ENCODE measurements at places on chromosomes 4 and X. TPM values are rescaled to one million over a fixed set of nuclear protein-coding genes. Genes with fewer than 3 reads are reported as not detected.
A peak's percentile ranks its signal among the peaks of the same experiment; 100 is the strongest.

Gene NPNT
- total RNA-seq, result 630 TPM

Gene POU3F4
- not detected for total RNA-seq

GRCh38 chrX:110015915-110016314 lies 13.0 kb downstream of the TMEM164 start:
- DNase-seq, result no peak
- H3K4me3 ChIP-seq, result no peak overlapping the region
- H3K4me1 ChIP-seq, result peaks cover 23% of the 10 kb centered on the region
- no peaks in the 10 kb centered on the region for H3K27me3 ChIP-seq

DNA sequence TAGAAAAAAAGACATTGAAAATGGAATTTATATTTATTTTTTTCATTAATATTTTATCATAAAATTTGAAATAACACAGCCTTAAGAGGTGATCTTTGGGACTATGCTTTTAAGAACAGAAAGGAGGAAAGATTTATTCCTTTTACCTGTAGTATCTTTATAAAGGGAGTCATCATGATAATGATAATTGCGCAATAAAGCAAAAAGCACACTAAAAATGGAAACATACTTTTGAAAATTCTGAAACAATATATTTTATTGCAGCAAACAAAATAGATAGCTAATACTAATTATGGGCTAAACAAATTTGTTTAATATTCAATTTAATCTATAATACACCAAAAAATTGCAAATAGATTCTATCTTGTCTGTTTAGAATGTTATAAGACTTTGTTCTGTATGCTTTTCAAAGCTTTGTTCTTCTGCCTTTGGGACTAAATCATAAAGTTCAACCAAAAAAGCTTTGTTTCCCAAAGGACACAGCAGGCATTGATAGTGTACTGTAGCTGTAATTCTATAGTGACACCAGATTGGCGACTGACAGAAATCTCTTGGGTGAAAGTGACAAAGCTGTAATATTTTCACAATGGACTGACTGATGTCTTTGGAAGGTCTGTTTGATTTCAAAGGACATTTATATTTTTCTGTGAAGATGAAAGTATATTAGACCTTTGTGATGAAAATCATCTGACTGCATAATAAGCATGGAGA lies 2156.6 kb upstream of the TENM3 start:
- DNase-seq, result no peak
- no peaks in the 10 kb centered on the region for H3K4me1 ChIP-seq
- H3K27ac ChIP-seq, result no peak overlapping the region
- no peaks in the 10 kb centered on the region for H3K27me3 ChIP-seq

Gene C4orf54
- total RNA-seq, result not detected

- no peaks in the 10 kb centered on the region for H3K27me3 ChIP-seq
- no peak overlapping the region for H3K4me3 ChIP-seq
- no peak overlapping the region for H3K27ac ChIP-seq
These were observed 17.4 kb upstream of the RAB40A start for GRCh38 chrX:103536732-103537131.

Gene DDX53
- not detected for total RNA-seq

Gene ADH4
- total RNA-seq, result 1.8 TPM

Gene SYTL5
- total RNA-seq, result 0.10 TPM

- peak; percentile 38 for DNase-seq
- no peak overlapping the region for H3K27ac ChIP-seq
- H3K36me3 ChIP-seq, result no peaks in the 10 kb centered on the region
- H3K27me3 ChIP-seq, result no peaks in the 10 kb centered on the region
- no peak overlapping the region for H3K4me3 ChIP-seq
- peaks cover 3% of the 10 kb centered on the region for H3K4me1 ChIP-seq
These were observed 121.4 kb downstream of the NHS start for GRCh38 chrX:17496407-17496806.

DNA sequence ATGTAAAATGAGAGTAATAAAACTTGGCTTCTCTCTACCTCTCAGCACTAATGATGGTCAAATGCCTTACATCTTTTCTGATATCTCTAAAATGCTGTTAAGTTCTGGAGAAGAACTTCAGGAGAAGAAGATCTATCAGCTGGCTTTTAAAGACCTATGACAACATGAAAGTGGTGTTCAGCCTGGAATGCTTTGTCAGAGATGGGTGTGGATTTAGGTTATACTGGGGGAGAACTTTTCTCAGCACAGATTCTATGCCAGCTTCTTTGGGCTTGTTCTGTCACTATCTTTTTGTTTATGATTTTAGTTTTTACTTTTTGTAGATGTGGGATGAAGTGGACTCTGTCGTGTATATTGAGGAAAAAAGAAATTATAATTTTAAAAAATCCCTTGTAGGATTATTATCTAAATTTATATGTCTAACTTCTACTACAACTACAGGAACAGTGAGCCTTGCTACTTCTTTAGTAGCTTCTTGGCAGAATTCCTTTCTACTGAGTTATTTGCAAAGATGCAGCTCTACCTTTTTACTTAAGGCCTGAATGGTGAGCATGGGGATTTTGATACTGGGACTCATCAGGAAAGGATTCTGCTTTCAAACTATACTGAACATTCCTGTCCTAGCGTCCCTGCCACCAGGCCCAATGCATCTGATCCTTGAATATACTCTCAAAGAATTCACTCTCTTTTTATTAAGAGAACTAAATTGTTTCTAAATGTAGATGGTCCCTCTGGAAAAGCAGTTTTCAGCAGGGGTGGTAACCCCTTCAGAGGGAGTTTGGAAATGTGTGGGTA lies 19.6 kb downstream of the CYP2U1 start:
- no peaks in the 10 kb centered on the region for H3K36me3 ChIP-seq
- no peak overlapping the region for H3K27ac ChIP-seq
- no peak for DNase-seq
- H3K27me3 ChIP-seq, result no peaks in the 10 kb centered on the region
- H3K4me3 ChIP-seq, result no peak overlapping the region
- H3K4me1 ChIP-seq, result no peaks in the 10 kb centered on the region

- H3K27ac ChIP-seq, result no peak overlapping the region
- no peak overlapping the region for H3K4me3 ChIP-seq
- no peaks in the 10 kb centered on the region for H3K4me1 ChIP-seq
- H3K27me3 ChIP-seq, result no peaks in the 10 kb centered on the region
These were observed 1212.2 kb upstream of the TENM3 start for GRCh38 chr4:181030961-181031360.

Gene XK
- 1.4 TPM for total RNA-seq

Gene MAOB
- total RNA-seq, result 9.5 TPM

GRCh38 chr4:32697281-32697814 lies 1977.2 kb downstream of the PCDH7 start:
- no peaks in the 10 kb centered on the region for H3K27me3 ChIP-seq
- H3K27ac ChIP-seq, result no peak overlapping the region
- no peaks in the 10 kb centered on the region for H3K36me3 ChIP-seq
- no peaks in the 10 kb centered on the region for H3K4me1 ChIP-seq

DNA sequence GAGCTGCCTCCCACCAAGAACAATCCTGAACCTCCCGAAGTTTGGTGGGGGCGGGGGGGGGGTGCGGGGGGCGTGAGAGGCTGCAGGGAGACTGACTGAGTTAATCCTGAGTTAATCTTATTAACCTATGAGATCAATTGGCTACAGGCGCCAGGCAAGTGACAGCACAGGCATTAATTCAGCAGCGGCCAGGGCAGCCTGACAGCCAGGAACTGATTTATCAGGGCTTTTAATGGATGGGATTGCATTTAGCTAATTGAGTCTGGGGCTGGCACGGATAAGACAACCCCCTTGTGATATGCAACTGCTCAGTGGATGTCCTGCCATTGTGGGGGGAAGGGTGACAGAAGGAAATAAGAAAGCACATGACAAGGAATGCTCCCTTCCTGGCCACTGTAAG lies 16.3 kb downstream of the RTL5 start:
- H3K27ac ChIP-seq, result no peak overlapping the region
- DNase-seq, result no peak
- H3K4me1 ChIP-seq, result no peaks in the 10 kb centered on the region

DNA sequence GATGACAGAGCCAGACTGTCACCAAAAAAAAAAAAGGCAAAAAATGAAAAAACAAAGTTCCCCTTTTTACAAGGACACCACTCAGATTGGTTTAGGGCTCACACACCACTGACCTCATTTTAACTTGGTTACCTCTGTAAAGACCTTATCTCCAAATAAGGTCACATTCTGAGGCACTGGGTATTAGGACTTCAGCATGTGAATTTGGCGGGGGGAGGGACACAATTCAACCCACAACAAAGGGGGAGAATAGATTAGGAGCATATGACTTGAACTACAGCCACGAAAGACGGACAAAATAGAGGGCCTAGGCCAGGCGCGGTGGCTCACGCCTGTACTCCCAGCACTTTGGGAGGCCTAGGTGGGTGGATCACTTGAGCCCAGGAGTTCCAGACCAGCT lies 31.0 kb upstream of the ARAF start:
- H3K4me1 ChIP-seq, result no peaks in the 10 kb centered on the region
- DNase-seq, result no peak
- no peak overlapping the region for H3K4me3 ChIP-seq
- H3K27me3 ChIP-seq, result no peaks in the 10 kb centered on the region

DNA sequence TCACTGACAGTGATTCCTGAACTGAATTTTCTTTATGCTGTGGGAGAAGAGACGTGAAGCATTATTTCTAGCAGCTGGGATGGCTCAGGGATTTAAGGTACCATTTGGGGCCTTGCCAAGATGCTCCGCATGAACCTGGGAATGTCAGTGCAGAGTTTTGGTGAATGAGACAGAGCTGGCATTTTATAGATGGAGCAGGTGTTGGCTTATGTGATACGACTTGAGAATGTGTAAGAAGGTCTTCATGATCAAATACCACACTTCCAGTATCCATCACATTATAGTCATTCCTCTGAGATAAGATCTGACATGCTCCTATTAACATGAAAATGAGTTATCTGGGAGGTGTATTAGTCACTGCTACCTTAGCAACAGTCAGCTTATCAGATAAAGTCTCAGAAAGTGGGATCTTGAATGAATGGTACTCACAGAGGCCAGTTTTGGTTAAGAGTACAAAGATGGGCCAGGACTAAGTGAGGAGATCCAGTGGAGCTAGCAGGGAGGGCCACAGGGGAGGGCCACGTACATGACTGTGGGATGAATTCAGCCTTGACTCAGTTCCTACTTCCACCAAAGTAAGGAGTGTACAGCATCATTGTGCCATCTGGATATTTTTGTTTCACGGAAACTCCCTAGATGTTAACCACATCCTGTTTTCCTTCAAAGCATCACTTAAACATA lies 116.7 kb downstream of the SPCS3 start:
- H3K4me3 ChIP-seq, result no peak overlapping the region
- no peak overlapping the region for H3K27ac ChIP-seq
- no peak for DNase-seq
- H3K27me3 ChIP-seq, result no peaks in the 10 kb centered on the region
- peaks cover 12% of the 10 kb centered on the region for H3K4me1 ChIP-seq
- H3K36me3 ChIP-seq, result no peaks in the 10 kb centered on the region

Gene TKTL2
- 0.13 TPM for total RNA-seq

DNA sequence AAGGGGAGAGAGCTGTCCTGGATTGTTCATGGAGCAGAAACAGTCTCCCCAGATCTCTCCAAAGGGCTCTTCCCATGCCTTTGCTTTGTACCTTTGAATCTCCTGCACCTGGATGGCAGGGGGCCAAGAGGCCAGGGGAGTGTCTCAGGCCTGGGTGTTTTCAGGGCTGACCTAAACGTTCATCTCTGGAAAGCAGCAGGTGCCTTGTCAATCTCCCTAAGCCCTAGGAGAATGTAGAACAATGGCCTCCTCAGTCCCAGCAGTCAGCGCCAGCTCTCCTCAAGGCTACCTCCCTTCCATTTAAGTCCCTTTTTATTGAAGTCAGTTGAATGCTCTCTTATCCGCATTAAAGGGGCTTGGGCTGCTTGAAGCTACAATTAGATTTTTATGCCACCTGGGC lies 31.2 kb upstream of the NSUN7 start:
- H3K4me3 ChIP-seq, result no peak overlapping the region
- peak; percentile 79 for DNase-seq
- H3K27ac ChIP-seq, result peak overlapping the region; percentile 76
- H3K4me1 ChIP-seq, result peaks cover 13% of the 10 kb centered on the region
- no peaks in the 10 kb centered on the region for H3K36me3 ChIP-seq

GRCh38 chr4:189187531-189188052 lies 753.1 kb upstream of the FRG1 start:
- H3K27ac ChIP-seq, result no peak overlapping the region
- no peak overlapping the region for H3K4me3 ChIP-seq
- H3K27me3 ChIP-seq, result no peaks in the 10 kb centered on the region
- DNase-seq, result no peak
- H3K4me1 ChIP-seq, result no peaks in the 10 kb centered on the region
- no peaks in the 10 kb centered on the region for H3K36me3 ChIP-seq

Gene SPANXN4
- not detected for total RNA-seq

GRCh38 chr4:151653548-151653918 lies 107.3 kb downstream of the GATB start:
- no peak overlapping the region for H3K4me3 ChIP-seq
- no peak overlapping the region for H3K27ac ChIP-seq
- no peaks in the 10 kb centered on the region for H3K27me3 ChIP-seq
- DNase-seq, result no peak

DNA sequence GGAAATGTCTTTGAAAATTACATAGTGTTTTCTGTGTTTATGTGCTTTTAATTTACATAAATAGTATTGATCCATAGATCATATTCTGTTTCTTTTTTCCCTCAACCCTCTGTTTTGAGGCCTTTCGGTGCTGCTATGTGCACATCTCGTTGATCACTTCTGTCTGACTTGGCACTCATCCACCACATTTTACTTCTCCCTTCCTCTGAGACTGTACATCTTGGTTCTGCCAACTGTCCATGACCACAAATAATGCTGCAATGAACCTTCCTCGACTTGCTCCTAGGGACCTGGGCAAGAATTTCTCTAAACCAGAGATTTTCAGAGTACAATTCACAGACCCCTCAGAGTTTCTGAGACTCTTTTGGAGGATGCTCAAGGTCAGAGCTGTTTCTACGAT lies 74.4 kb downstream of the RTL5 start:
- H3K27me3 ChIP-seq, result no peaks in the 10 kb centered on the region
- no peak overlapping the region for H3K4me3 ChIP-seq
- no peak for DNase-seq
- no peak overlapping the region for H3K27ac ChIP-seq
- H3K4me1 ChIP-seq, result no peaks in the 10 kb centered on the region
- H3K36me3 ChIP-seq, result no peaks in the 10 kb centered on the region

DNA sequence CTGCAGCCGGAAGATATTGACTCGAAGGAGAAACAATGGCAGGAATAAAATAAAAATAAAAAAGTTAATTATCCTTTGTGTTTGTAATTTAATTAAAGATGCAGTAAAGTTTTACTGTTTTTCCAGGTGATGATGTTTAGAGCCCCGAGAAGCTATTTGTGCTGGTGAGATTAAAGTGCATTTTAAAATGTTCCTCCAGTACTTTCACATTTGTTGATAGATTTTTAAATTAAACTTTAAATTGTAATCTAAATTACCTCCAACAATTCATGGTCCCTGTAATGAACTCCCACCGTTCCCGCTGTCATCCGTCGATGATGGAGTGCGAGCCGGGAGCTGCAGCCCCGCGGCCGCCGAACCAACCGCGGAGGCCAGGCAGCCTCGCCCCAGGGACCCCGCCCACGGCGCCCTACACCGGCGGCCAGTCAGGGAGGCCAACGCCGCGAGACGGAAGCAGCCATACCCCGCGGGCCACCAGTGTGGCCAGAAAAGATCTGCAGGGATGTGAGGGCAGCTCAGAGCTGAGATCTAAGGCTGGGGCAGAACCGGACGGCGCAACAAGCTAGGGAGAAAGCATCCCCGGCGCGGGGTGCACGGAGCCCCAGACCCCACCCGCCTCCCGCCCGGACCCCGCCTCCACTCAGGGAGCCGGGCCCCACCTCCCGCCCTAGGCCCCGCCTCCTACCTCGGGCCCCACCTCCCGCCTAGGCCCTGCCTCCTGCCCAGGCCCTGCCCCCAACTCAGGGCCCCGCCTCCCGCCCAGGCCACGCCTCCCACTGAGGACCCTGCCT lies 104.0 kb downstream of the FAM53A start:
- H3K4me1 ChIP-seq, result peaks cover 10% of the 10 kb centered on the region
- H3K36me3 ChIP-seq, result no peaks in the 10 kb centered on the region
- H3K27me3 ChIP-seq, result no peaks in the 10 kb centered on the region
- DNase-seq, result peak; percentile 73
- H3K27ac ChIP-seq, result peak overlapping the region; percentile 75

All from thyroid gland (tissue), 4 donors.